ENCODE measurements at places on chromosomes 3 and 15. TPM values are rescaled to one million over a fixed set of nuclear protein-coding genes. Genes with fewer than 3 reads are reported as not detected.

The NR2F2 gene
- total RNA-seq, result 21.6 TPM

The LRRC34 gene
- 3.2 TPM for total RNA-seq

The ANKRD34C gene
- total RNA-seq, result not detected

The MAPKAPK3 gene
- total RNA-seq, result 33.9 TPM

The NDN gene
- 16.1 TPM for total RNA-seq

The SPSB4 gene
- total RNA-seq, result not detected

The INSYN1 gene
- not detected for total RNA-seq

The HGD gene
- 0.20 TPM for total RNA-seq

The SAMMSON gene
- not detected for total RNA-seq

The C3orf85 gene
- not detected for total RNA-seq

The GOLGA6D gene
- not detected for total RNA-seq

The AQP9 gene
- not detected for total RNA-seq

The RASGRF1 gene
- total RNA-seq, result 0.07 TPM

The GPR160 gene
- total RNA-seq, result 9.1 TPM

The HTD2 gene
- 3.3 TPM for total RNA-seq

The GRK7 gene
- total RNA-seq, result not detected

The ACAN gene
- total RNA-seq, result not detected

The EBLN2 gene
- total RNA-seq, result 1.4 TPM

The SEMA3F gene
- total RNA-seq, result 166 TPM

The PLAAT1 gene
- total RNA-seq, result 0.60 TPM

The CD86 gene
- not detected for total RNA-seq

The TRPM1 gene
- total RNA-seq, result 0.60 TPM

The PTX3 gene
- 258 TPM for total RNA-seq

The ZBBX gene
- total RNA-seq, result not detected

The LDHAL6B gene
- total RNA-seq, result not detected

The DPPA2 gene
- total RNA-seq, result not detected
